ENCODE measurements at places on chromosomes 3 and 15.

GRCh38 chr3:6035626-6036025, 825.3 kb upstream of the GRM7 start:
- no peak for DNase-seq

- no peak for DNase-seq
Observed at GRCh38 chr3:99641982-99642381, 3.6 kb downstream of the COL8A1 start.

- no peak for DNase-seq
Observed at GRCh38 chr3:79268422-79268821, 499.4 kb downstream of the ROBO1 start.

DNA sequence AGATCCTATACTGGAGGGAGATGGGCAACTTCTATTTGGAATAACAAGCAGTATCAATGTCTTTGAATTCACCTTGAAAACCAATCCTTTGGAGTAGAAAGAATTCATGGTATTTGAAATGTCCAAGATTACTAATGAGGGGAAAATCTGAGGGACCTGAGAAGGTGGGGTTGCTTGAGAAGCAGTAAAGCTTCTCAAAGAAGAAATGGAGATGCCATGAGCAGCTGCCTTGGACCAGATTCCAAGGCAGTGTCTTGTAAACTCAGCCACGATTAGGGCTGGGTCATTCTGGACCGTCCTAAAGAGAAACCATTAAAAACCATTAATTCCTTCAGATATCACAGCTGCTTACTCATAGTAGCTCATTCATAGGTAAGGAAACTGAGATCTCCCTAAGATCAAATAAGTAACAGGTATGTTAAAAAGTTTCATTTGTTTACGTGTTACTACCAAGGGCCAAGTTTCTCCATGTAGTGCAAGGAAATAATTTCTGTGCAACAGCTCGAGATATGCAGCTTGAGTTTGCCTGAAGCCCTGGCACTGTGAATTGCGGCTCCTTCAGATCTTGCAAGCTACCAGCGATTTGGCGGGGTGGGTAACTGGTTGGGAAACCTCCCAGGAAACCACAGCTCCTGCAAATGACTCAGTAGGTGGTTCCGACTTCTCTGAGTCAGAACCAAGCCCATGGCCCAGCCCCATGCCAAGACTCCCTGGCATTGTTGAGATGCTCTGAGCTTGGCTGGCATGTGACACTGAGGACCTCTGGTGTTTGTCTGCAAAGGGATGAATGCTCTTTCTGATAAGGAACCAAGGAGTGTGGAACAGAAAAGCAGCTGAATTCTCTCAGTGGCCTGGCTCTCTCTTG, 296.8 kb downstream of the RORA start:
- DNase-seq: no peak

- DNase-seq: no peak
Observed at GRCh38 chr15:60843482-60843881, 364.5 kb upstream of the ICE2 start.

DNA sequence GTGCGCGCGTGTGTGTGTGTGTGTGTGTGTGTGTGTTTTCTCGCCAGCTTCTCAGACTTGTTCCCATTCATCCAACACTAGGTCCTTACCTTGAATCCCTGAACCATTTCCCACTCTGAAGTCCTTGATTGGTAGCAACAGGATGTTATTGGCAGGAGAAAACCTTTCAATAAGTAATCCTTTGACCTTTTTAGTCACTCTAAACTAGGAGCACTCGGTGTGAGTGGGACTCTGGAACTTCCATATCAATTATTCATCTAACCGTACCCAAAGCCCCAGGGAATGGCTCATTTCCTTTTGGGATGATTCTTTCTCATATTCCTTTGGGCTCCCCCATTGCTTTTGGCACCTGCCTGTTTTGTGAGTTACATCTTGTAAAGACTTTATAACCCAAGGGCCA, 140.2 kb upstream of the SPRED1 start:
- DNase-seq: no peak

DNA sequence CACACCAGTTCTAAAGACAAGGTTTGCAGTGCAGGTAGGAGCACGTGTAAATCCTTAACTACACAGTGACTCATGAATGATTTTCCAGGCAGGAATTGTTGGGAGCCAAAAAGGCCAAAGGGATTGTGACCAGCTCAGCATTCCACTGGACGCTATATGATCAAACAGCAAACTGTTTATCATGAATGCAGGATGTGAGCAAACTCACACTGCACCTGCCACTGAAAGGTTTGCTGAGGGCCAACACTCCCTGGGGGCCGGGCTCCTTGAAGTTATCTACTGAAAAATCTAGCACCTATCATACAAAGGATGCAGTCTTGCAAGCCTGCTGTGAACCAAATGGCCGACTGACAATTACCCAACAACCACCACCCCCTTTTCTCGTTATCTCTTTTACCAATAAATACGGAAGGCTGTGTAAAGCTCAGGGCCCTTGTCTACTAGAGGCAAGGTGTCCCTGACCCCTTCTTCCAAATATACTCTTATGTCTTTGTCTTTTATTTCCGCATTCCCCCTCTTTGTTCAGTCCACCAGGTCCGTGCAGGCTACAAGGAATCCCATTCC, 11.5 kb upstream of the DNASE1L3 start:
- DNase-seq: no peak

DNA sequence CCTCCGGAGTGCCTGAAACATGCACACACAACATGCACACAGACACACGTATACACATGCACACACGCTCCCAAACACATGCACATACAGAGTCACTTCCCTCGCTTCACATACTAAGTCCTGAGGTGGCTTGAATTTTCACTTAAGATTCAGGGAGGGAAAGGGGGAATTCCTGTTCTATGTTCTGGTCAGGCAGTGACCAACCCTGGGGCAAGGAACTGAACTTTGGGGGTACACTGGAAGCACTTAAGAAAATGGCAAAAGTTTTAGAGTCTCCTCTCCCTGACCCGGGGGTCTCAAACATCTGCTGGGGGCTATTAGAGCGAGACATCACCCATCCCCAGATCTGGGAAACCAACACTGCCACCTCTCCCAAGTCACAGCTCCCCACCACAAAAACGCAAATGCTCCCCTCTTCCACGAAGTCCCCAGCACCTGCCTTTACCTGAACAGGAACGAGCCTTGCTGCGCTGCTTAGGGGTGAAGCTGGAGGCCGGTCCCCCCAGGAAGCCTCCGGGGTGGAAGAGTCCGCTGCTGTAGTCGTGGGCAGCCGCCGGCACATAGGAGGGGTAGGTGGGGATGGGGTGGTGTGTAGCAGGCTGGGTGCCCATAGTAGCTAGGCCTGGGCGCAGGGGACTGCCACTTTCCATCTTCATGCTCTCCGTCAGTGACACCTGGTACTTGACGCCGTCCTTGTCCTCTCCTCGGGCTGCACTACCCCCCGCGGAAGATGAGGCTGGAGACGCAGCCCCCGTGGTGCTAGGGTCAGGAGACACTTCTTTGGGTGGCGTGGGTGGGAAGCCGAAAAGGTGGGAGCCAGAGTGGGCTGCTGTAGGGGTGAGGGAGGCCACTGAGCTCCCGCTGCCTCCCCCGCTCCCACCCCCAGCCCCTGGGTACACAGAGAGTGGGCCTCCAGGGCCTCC, 7.5 kb downstream of the GATA2 start:
- no peak for DNase-seq

GRCh38 chr15:59437142-59437816, 707 bp upstream of the FAM81A start:
- no peak for DNase-seq

DNA sequence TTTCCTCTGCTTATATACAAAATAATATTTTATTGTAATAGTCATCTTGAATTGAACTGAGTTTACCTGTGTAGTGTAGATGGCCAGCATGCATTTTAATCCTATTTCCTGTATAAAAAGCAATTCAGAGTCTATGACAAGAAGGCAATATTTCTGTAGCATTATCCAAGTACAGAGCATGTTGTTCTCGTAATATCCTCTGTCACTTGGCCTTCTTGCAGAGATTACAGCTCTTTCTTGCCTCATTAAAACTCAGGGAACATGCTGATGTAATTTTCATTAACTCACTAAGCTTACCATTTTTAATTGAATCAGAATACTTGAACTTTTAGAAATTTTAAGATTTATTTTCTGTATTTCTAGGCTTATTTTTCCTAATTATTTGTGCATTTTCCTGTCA, 203.3 kb upstream of the AGTR1 start:
- no peak for DNase-seq

DNA sequence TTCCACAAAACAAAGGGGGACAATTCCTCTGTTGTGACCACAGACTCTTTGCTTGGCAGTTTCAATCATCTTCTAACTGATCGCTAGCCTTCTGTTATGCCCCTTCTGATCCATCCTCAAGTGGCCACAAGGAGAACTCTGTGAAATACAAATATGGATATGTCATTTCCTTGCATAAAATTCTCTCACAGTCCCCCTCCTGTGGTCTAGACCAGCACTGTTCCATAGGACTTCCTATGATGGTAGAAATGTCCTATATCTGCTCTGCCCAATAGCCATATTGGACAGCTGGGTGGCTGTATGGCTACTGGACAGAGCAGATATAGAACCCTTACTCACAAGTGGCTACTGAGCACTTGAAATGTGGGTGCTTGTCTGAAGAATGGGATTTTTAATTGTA, 25.9 kb upstream of the SNRK start:
- no peak for DNase-seq

DNA sequence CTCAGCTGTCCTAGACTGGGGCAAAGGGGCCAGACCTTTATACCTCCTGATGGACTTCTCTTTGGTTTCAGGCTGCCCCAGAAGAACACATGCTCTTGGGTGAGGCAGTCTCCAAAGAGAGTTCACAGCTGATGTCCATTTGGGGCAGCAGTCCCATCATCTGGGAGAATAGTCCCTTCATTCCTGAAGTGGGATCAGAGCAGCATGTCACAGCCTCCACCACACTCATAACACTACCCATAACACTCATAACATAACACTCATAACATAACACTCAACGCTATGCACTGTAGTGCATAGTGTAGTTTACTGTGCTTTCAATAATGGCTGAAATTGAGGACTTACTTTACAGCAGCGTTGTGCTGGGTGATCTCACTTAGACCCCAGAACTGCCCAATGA, 36.7 kb upstream of the PLCL2 start:
- no peak for DNase-seq

- no peak for DNase-seq
Observed at GRCh38 chr3:170811515-170811914, 58.5 kb downstream of the RPL22L1 start.

DNA sequence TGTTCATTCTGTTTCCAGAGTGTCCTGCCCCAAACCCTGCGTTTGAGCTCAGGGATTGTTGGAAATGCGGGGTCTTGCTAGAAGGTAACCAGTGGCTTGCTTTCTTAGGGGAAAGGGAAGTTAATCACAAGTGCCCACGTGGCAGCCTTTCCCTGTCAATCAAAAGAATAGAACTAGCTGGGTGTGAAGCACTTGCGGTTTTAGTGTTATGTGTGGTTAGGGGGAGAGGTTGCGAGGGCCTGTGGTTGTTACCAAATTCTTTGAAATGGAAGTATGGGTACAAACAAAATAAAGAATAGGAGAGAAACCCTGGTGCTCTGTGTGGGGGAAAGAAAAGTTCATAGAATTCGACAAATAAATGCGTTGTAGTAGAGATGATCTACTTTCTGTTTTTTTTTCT, 67.6 kb downstream of the FNDC3B start:
- DNase-seq: no peak

GRCh38 chr3:9035961-9036360, 72.7 kb upstream of the RAD18 start:
- no peak for DNase-seq

GRCh38 chr3:5145120-5145519, 23.0 kb downstream of the ARL8B start:
- DNase-seq: no peak

- no peak for DNase-seq
Observed at GRCh38 chr3:180798197-180798596, 114.3 kb upstream of the FXR1 start.

DNA sequence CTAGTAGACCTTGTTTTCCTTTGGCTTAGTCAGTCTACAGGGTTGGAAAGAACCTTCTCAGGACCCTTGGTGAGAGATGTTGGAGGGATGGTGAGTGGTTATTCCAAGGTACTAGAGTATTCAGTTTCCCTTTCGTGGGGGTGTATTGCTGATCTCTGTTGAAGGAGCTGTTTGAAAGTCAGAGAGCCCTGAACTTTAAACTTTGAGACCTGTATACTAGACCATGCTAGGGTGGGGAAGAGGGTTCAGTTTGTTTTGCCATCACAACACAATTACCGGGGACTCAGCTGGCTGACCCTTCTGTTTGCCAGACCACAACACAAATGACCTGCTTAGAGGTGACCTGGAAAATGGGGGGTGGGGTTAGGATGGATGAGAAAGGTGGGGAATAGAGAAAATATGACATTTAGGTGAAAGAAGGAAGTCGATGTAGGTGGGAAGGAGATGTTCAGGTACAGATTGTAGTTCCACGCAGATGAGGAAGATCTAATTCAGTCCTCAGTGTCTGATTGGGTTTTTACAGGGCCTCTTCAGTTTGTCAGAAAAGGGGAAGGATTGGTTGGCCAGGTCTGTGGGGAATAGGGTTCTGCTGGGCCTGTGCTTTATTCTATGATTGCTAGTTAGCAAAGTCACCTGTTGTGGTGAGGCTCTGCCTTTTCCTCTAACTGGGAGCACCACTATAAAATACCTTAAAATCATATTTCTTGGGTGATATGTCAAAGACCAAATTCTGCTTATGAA, 6.8 kb downstream of the UBE2E2 start:
- DNase-seq: no peak

DNA sequence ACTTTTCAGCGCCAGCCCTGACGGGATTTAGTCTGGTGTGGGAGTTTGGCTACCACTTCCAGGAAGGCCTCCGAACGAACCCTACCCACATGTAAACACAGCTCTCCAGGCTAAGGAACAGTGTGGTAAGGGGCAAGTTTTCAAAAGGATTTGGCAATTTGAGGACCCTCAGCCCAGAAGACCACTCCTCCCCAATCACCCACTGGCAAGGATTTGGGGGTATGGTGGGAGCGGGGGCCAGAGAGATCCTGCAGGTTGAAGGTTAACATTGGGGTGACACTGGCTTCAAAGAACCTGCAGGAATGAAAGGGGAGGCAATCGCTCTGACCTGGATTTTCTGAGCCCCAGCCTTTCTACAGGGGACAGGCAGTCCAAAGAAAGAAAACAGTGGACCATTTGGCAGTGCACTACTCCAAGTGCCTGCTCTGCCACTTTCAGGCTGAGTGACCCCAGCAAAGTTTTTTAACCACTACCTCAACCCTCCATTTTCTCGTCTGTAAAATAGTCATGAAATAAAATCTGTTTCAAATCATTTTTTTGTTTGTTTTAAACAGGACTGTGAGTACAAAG, 34.5 kb downstream of the ZIC4 start:
- DNase-seq: no peak

DNA sequence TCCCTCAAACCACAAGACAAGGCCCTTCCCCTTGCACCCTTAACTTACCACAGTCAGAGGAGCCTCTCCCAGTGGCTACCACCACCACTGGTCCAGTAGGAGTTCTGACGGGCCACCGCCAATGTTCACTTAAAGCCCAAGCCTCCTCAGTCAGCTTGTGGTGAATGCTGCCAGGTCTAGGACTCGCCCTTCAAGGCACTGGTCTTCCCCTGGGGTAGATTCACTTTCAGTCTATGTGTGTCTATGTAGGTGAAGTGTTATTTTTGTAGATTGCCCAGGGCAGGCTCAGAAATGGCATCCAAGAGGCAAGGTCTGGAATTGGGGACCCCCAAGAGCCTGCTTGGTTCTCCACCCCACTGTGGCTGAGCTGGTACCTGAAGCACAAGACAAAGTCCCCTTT, 15.4 kb upstream of the CASR start:
- no peak for DNase-seq
